ENCODE measurements at places on chromosomes 11 and 22.

- no peak for DNase-seq
Observed at GRCh38 chr11:69160296-69161116, 4.8 kb downstream of the SMIM38 start.

GRCh38 chr22:24591286-24591830 lies 1.5 kb downstream of the LRRC75B start:
- no peak for DNase-seq

DNA sequence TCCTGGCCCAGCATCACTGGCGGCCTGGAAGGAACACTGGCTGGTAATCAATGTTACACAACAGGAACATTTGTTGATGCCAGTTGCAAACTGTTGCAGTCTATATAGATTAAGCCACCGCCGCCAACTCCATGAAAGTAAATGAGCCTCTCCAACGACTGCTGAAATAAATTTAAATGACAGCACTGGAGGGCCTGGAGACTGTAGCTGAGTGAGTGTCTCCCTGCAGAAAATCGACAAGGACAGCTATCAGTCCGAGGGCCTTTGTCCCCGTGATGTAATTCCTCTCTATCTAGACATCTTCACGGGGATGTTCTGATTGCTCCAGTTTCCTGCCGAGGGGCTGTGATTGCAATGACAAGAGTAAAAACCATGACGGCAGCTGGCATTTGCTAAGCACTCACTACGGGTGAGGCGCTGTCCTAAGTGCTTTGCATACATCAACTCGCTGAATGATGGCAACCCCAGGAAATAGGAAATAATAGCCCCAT lies 120.4 kb downstream of the SEZ6L start:
- no peak for DNase-seq

- no peak for DNase-seq
Observed at GRCh38 chr11:128941110-128941509, 1.6 kb downstream of the TP53AIP1 start.
